ENCODE measurements at places on chromosomes 3 and 15.

DNA sequence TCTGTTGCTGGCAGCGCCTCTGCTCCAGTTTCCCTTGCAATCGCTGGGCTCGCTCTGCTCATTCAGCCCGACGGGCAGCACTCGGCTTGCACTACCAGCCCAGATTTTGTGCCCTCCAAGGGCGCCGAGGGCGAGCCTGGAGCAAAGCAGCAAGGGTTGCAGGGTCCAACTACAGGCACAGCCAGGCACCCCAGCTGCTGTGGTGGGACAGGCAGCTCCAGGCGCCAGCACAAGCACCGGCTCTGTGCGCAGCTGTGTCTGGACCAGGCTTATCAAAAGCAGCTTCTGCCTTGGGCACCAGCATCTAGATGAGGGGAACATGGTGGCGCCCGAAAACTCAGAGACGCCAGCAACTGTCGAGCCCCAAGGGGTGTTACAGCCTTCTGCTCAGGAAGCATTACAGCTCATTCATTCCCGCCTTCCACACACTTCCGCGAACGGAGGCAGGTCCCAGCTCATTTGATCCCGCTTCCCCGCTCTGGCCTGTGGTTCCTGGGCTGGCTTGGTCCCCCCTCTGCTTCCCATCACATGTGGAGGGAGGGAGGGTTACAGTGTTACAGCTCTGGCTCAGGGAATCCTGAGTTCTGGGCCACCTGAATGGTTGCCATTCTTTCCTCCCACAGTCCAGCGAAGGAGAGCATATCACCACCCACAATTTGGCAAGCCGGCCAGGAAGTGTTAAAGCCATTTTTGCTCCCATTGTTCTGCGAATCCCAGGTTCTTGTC, 409.9 kb upstream of the ALCAM start:
- no peak for DNase-seq
- H3K4me1 ChIP-seq = no peaks in the 10 kb centered on the region
- no peak overlapping the region for H3K27ac ChIP-seq
- no peaks in the 10 kb centered on the region for H3K36me3 ChIP-seq

- no peaks in the 10 kb centered on the region for H3K36me3 ChIP-seq
- H3K4me1 ChIP-seq = peaks cover 10% of the 10 kb centered on the region
- no peak for DNase-seq
- H3K4me3 ChIP-seq = no peak overlapping the region
- no peak overlapping the region for H3K27ac ChIP-seq
Measured at GRCh38 chr3:58015520-58015915, 7.3 kb downstream of the FLNB start.

DNA sequence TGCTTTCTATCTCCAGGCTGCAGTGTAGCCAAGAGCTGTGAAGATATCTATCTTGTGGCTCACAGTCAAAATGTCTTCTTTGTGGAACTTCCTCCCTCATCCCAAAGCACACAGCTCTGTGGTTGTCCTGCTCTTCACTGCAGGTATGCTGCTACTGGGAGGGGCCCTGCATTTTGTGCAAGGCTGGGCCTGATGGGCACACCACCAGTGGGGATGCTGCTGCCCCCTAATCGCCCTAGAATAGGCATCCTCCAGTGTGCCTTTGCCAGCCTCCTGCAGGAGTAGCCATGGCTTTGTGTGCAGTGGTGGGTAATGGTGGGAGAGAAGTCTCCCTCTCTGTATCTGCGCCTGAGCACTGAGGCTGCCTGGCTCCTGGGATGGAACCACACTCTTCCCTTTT, 297.3 kb downstream of the DOCK3 start:
- H3K36me3 ChIP-seq = no peaks in the 10 kb centered on the region
- no peak overlapping the region for H3K4me3 ChIP-seq
- DNase-seq = no peak
- peaks cover 2% of the 10 kb centered on the region for H3K4me1 ChIP-seq
- H3K27me3 ChIP-seq = no peaks in the 10 kb centered on the region
- no peak overlapping the region for H3K27ac ChIP-seq

GRCh38 chr3:66428733-66429132, 72.1 kb downstream of the LRIG1 start:
- no peaks in the 10 kb centered on the region for H3K36me3 ChIP-seq
- no peak overlapping the region for H3K4me3 ChIP-seq
- no peak for DNase-seq
- H3K27me3 ChIP-seq = no peaks in the 10 kb centered on the region
- no peak overlapping the region for H3K27ac ChIP-seq

DNA sequence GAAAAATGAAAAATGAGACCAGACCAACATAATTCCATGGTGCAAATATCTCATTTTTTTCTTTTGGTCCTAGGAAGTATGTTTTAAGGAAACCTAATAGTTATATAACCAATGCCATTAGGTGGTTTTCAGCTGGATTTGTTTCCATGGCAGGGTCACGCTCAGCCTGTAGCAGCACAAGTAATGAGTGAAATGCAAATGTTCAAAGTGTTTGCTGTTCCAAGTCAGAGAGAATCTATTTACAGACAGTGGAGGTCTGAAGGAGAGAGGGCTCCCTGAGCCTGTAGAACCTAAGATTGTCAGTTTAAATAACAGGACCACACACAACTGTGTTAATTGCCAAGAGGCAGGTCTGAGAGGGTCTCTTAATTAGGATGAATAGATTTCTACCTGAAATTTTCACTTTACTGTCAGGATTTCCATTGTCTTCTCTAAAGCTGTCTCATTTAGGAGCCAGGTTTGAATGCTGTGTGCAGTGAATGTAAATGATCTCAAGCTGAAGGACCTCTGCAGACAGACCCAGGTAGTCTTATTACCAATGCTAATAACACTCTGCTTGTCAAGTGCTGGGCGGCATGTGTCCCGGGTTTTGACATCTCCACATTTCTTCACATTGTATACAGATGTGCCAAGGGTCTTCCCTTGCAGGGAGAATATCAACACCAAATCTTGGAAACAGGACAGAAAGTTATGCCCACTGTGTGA, 317.3 kb upstream of the NECTIN3 start:
- H3K27me3 ChIP-seq = no peaks in the 10 kb centered on the region
- no peaks in the 10 kb centered on the region for H3K4me1 ChIP-seq
- no peaks in the 10 kb centered on the region for H3K36me3 ChIP-seq
- no peak overlapping the region for H3K27ac ChIP-seq

- no peak for DNase-seq
- H3K27ac ChIP-seq = no peak overlapping the region
- peaks cover 15% of the 10 kb centered on the region for H3K4me1 ChIP-seq
- no peaks in the 10 kb centered on the region for H3K36me3 ChIP-seq
- H3K27me3 ChIP-seq = no peaks in the 10 kb centered on the region
Measured at GRCh38 chr3:128970740-128971047, 23.2 kb downstream of the CFAP92 start.

- H3K27ac ChIP-seq = peak overlapping the region; percentile 83
- no peaks in the 10 kb centered on the region for H3K27me3 ChIP-seq
- H3K4me3 ChIP-seq = peak overlapping the region; percentile 73
- no peaks in the 10 kb centered on the region for H3K36me3 ChIP-seq
Measured at GRCh38 chr3:18223571-18223970, 201.6 kb downstream of the SATB1 start.

- H3K27me3 ChIP-seq = peaks cover 47% of the 10 kb centered on the region
- peaks cover 5% of the 10 kb centered on the region for H3K4me1 ChIP-seq
- no peak for DNase-seq
Measured at GRCh38 chr15:69297642-69298353, 914 bp upstream of the PAQR5 start.

- no peaks in the 10 kb centered on the region for H3K27me3 ChIP-seq
- H3K27ac ChIP-seq = no peak overlapping the region
- H3K4me3 ChIP-seq = no peak overlapping the region
- peaks cover 21% of the 10 kb centered on the region for H3K4me1 ChIP-seq
- DNase-seq = no peak
- peaks cover 45% of the 10 kb centered on the region for H3K36me3 ChIP-seq
Measured at GRCh38 chr3:57682284-57682683, 10.6 kb downstream of the DENND6A start.

DNA sequence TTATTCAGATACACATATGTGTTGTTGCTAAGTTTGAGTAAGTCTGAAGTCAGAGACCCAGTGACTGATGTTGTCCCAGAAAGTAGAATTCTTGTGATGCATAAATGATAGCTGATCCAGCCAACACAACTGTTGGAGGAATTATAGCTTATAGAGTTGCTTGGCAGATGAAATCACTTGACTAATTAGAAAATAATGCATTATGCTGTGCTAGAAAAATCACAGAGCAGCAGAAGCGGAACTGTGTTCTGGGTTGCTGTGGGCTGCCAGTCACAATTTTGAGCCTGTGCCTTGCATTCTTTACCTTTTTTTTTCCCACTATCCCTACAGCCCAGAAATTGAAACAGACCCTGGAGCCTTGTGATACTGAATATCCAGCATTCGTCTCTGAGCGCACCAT, 90.0 kb upstream of the LRTM1 start:
- H3K27ac ChIP-seq = no peak overlapping the region
- no peaks in the 10 kb centered on the region for H3K4me1 ChIP-seq
- H3K36me3 ChIP-seq = no peaks in the 10 kb centered on the region
- H3K4me3 ChIP-seq = no peak overlapping the region
- no peaks in the 10 kb centered on the region for H3K27me3 ChIP-seq
- no peak for DNase-seq

DNA sequence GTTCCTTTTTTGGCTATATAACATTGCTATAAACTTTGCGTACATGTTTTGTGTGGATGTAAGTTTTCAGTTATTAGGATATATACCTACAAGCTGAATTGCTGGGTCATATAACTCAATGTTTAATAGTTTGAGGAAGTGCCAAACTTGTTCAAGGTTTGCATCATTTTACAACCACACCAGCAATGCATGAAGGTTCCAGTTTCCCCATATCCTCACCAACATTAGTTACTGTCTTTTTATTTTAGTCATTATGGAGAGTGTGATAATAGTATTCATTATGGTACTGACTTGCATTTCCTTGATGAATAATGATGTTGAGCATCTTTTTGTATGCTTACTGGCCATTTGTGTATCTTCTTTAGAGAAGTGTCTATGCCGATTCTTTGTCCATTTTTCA, 112.3 kb downstream of the NR1I2 start:
- no peak for DNase-seq
- H3K27ac ChIP-seq = no peak overlapping the region
- H3K4me3 ChIP-seq = no peak overlapping the region
- H3K27me3 ChIP-seq = no peaks in the 10 kb centered on the region

DNA sequence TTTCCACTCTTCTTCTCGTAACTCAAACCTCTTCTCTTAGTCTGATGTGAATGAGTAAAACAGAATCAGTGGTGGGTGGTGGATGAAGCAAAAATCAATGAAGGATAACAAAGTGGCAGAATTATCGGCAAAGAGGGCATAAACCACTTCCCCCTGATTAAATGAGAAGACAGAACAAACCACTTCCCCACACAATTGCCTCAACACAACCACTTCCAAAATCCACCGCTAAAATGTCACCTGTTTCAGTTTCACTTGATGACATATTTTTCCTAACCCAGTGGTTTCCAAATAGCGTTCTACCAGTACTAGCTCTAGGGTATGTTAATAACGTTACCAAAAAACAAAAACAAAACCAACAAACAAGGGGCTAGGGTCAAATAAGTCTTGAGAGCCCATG, 478.7 kb upstream of the WNT5A start:
- DNase-seq = no peak
- H3K4me3 ChIP-seq = no peak overlapping the region
- no peak overlapping the region for H3K27ac ChIP-seq
- H3K36me3 ChIP-seq = no peaks in the 10 kb centered on the region
- H3K4me1 ChIP-seq = peaks cover 4% of the 10 kb centered on the region
- no peaks in the 10 kb centered on the region for H3K27me3 ChIP-seq

GRCh38 chr15:37106490-37107001, 6.2 kb upstream of the MEIS2 start:
- H3K27me3 ChIP-seq = peaks cover 83% of the 10 kb centered on the region
- peaks cover 26% of the 10 kb centered on the region for H3K4me1 ChIP-seq
- H3K36me3 ChIP-seq = no peaks in the 10 kb centered on the region
- no peak for DNase-seq

GRCh38 chr3:32002561-32003368, 21.2 kb downstream of the ZNF860 start:
- peaks cover 59% of the 10 kb centered on the region for H3K4me1 ChIP-seq
- H3K27me3 ChIP-seq = no peaks in the 10 kb centered on the region
- peaks cover 4% of the 10 kb centered on the region for H3K36me3 ChIP-seq
- no peak for DNase-seq

DNA sequence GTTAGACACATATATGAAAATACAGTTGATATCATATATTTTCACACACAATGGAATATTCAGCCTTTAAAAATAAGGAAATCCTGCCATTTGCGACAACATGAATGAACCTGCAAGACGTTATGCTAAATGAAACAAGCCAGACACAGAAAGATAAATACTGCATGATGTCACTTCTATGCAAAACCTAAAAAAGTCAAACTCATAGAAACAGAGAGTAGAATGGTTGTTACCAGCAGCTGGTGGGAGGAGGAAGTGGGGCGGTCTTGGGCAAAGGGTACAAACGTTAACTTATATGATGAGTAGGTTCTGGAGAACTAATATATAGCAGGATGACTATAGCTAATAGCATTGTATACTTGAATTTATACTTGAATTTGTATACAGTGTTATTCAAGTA, 213.2 kb upstream of the NR2F2 start:
- no peak overlapping the region for H3K27ac ChIP-seq
- H3K4me1 ChIP-seq = no peaks in the 10 kb centered on the region
- no peak for DNase-seq
- no peak overlapping the region for H3K4me3 ChIP-seq

GRCh38 chr3:156638271-156638670, 36.1 kb upstream of the TIPARP start:
- H3K4me1 ChIP-seq = peaks cover 6% of the 10 kb centered on the region
- no peak for DNase-seq

- peaks cover 2% of the 10 kb centered on the region for H3K27me3 ChIP-seq
- DNase-seq = no peak
- no peaks in the 10 kb centered on the region for H3K36me3 ChIP-seq
- peaks cover 14% of the 10 kb centered on the region for H3K4me1 ChIP-seq
Measured at GRCh38 chr15:43285609-43286037, 18.9 kb upstream of the TGM5 start.

- no peak for DNase-seq
- H3K36me3 ChIP-seq = peaks cover 2% of the 10 kb centered on the region
- H3K27ac ChIP-seq = no peak overlapping the region
- H3K4me3 ChIP-seq = no peak overlapping the region
Measured at GRCh38 chr3:127781411-127782001, 40.8 kb downstream of the MGLL start.

DNA sequence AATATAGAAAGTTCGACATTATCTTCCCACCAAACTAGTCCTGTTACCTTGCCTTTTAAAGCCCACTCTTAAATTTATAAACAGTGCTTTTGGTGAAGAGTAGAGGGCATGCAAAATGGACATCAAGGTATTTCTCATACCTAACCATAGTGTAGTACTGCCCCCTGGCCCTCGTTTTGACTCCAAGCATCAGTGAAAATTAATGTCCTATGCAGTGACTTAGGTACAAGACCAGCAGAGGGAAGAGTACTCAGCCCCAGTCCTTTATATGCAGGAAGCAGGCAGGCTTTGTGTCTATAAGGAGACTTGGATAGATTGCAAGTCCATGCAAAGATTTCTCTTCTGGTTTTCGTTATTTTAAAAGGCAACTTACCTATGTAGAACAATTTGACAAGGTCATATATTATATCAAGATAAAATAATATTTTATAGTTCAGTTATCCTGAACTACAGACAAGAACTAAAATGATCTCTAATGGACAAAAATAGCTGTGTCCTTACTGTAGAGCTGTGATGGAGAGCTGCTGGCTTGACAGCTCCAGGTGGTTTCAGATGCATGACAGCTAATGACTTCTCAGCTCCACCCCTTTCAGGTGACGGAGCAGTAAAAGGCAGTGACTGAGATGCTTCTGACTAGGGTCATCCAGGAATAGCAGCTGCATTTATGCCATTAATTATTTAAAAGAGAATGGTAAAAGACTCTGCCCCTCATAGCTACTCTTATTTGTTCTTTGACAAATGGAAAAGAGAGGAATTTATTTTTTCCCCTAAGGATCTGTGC, 646.1 kb downstream of the SQOR start:
- no peaks in the 10 kb centered on the region for H3K27me3 ChIP-seq
- no peaks in the 10 kb centered on the region for H3K4me1 ChIP-seq
- DNase-seq = no peak
- H3K27ac ChIP-seq = no peak overlapping the region
- no peak overlapping the region for H3K4me3 ChIP-seq
